ENCODE measurements at places on chromosomes 2 and 18.

- no peak for DNase-seq
These were observed 90.8 kb upstream of the L3MBTL4 start for GRCh38 chr18:6505498-6505875.

- no peak for DNase-seq
These were observed 645.5 kb upstream of the ID2 start for GRCh38 chr2:8036366-8036765.

DNA sequence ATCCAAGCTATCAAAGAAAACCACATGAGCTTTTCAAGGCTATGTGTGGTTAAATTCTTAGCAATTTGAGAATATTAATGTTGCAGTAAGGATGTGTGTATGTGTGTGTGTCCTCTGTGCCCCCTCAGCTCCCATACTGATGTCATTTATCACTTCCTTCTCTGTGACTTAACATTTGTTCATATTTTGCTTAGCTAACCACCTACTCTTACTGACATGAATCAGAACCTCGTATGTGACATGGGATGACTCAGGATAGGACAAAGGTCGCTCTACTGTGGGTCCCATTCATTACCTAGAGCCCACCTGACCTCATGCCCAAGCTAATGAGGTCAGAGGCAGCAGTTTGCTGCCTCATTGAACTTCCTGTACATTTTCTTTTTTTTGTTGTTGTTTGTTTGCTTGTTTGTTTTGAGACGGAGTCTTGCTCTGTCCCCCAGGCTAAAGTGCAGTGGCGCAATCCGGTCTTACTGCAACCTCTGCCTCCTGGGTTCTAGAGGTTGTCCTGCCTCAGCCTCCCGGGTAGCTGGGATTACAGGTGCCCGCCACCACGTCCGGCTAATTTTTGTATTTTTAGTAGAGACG is 36.3 kb downstream of the MOGAT1 start:
- no peak for DNase-seq

GRCh38 chr2:138495384-138495783 is 6.2 kb upstream of the SPOPL start:
- no peak for DNase-seq

GRCh38 chr2:154952346-154952980 is 254.0 kb downstream of the KCNJ3 start:
- DNase-seq, result no peak

DNA sequence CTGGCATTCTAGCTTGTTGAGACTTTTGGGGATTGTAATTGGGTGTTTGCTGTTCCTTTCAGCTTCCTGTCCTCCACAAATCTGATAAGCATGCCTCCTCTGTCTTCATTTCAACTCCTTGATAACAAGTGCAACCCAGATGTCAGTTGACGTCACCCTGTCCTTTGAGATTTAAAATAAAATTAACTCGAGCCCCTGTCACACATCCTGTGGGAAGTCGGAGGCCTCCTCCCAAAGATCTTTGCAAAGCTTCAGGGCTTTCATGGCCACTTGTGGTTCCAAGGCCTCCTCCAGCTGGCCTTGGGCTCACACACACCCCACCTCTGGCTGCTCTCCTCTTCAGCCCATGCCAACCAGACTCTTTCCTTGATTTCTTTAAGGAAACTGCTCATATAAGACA is 69.9 kb upstream of the ITGA6 start:
- DNase-seq, result no peak
